ENCODE measurements at places on chromosomes 11 and 22.

GRCh38 chr11:114847306-114847975, 169.1 kb downstream of the NXPE2 start:
- DNase-seq = no peak

DNA sequence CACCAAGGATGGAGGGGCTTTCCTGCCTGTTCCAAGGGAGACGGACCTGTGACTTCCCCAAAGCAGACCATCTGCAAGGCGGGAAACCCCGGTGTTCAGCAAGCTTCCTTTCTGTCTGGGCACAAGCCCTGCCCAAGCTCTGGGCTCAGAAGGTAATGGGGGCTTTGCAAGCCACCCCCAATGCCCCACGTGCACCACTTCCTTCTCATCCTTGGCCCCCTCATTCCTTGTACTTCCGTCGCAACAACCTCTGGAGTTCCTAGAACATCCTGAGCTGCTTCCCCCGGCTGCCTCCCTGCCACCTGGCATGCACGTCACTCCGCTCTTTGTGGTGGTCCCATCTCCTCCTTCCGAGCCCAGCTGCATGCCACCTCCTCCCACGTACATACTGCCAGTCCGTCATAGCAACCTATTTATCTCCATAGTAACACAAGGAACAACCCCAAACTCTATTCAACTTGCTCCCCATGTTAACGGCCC, 3.9 kb downstream of the MYEOV start:
- peak; percentile 99 for DNase-seq

DNA sequence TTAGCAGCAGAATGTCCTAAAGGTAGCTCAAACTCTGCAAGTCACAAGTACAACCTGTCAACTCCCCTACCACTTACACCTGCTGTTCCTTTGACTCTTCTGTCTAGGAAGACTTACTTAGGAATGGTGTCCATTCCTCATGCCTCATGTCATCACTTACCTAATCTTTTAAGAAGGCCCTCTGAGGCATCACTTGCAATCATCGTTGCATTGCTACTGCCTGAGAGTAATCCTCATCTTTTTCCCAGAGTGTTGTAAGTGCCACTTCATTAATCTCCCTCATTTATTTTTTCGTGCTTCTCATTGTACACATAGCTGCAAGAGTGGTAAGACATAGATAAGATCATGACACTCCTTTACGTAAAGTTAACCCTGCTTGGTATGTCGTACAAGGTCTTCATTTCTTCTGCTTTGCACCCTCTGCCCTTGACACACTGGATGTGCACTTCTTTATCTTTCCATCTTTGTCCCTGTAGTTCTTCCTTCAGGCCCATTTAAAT, 54.6 kb downstream of the SFI1 start:
- DNase-seq = no peak

- DNase-seq = peak; percentile 43
These were observed 30.7 kb downstream of the PIWIL4 start for GRCh38 chr11:94597896-94598295.

GRCh38 chr11:93221539-93221938, 23.7 kb upstream of the SLC36A4 start:
- no peak for DNase-seq

DNA sequence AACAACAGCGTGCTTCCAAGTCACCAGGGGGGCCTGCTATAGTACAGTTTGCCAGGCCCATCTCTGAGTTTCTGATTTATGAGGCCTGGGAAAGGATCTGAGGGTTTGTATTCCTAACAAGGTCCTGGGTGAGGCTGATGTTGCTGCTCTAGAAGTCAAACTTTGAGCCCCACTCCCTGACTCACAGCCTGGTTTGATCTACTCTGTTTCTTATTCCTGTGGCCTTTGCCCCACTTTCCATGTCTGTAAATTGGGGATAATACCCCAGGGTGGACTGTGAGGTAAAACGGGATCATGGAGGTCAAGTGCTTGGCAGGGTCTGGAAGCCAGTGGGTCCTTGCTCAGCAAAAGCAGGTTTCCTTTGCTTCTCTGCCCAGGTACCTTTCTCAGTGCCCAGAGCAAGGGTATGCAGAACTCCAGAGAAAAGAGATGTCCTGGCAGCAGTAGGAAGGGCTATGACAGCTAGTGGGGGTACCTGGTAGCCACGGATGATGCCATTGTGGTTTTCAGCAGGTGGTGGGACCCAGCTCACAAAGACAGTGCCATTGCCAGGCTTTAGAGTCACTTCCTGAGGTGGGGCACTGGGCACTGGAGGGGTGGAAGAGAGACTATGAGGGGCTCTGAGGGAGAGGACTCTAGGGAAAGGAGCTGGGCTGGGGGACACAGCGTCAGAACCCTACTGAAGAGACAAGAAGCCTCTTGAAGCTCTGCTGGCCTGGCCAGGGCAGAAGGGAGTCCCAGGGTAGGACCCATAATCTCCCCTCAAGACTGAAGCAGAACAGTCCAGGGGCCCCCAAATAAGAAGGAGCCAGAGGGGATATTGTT, 2.8 kb downstream of the ROBO4 start:
- no peak for DNase-seq

DNA sequence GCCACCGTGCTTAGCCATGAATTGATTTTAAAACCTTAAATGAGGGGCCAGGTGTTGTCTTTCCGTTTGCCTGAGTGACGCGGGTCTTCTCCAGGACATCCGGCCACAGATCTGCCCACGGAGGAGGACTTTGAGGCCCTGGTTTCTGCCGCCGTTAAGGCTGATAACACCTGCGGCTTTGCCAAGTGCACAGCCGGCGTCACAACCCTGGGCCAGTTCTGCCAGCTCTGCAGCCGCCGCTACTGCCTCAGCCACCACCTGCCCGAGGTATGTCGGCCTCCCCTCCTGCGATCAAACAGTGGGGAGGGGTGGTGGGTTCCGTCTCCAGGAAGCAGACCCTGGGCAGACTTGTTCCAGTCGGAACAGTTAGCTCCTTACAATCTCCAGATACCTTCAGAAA, 34.4 kb downstream of the IGHMBP2 start:
- DNase-seq = no peak

GRCh38 chr11:128848815-128849455, 18.2 kb downstream of the KCNJ1 start:
- DNase-seq = peak; percentile 81

DNA sequence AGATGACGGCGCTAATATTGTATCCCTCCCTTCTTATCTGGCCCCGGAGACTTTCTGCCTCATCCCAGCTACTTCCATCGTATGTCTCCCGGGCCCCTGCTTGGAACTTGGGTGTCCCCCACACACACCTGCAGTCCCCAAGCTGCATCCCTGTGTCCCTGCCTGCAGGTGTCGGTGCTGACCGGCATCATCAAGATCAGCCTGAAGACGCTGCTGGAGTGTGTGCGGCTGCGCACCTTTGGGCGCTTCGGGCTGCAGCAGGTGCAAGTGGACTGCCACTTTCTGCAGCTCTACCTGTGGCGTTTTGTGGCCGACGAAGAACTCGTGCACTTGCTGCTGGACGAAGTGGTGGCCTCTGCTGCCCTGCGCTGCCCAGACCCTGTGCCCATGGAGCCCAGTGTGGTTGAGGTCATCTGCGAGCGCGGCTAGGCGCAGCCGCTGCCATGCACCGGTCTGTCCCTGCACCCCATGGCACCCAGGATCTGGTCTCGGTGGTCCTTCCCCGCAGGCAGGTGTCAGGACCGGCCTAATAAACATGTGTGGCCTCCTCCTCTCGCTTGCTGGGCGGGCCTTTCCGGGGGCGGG, 421 bp upstream of the TM7SF2 start:
- DNase-seq = no peak

GRCh38 chr22:37534445-37534844, 15.2 kb upstream of the CARD10 start:
- DNase-seq = no peak

DNA sequence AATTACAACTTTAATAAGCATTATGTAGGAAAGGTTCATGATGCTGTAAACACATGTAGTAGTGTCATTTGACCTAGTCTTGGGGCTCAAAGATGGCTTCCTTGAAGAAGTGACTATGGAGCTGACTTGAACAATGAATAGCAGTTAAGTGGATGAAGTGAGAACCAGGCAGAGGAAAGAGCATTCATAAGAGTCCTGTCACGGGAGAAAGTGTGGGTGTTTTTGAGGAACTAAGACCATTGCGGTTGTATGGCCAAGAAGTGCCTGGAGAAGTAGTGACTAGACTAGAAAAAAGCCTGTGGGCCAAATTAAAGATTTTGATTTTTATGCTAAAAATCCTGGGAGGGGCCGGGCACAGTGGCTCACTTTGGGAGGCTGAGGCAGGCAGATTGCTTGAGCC, 7.2 kb upstream of the IL18BP start:
- peak; percentile 90 for DNase-seq

DNA sequence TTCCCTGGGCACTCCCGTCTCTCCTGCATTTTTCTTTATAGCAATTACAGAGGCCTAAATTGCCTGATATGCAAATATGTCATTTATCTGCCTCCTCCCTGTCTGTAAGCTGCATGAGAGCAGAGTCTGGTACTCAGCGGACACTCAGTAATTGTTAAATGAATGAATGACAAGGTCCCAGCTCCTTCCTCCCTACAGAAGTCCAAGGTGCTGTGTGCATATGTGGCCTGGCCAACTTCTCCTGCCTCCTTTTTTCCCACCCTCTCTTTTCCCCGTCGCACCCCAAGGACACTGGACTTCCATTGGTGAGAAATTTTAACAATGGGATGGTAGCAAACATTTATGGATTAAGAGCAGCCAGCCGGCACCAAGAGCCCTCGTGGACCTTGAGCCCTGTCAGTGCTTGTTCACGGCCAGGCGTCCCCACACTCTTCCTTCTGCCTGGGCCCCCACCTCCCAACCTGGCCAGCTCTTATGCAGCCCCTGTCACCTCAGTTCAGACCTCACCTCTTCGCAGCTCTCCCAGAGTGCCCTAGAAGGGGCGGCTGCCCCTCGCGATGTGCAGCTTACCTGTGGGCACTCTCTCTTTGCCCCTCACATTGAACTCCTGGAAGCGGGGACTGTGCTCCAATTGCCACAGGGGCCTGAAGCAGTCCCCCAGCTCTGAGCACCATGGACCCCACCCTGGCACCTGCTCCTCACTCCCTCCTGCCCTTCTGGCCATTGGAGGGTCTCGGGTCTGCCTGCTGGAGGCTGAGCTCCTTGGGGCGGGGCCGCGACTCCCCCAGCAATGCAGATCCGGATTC, 1.5 kb downstream of the TMPRSS6 start:
- no peak for DNase-seq

- DNase-seq = no peak
These were observed 12.8 kb downstream of the SBF1 start for GRCh38 chr22:50461979-50462540.

DNA sequence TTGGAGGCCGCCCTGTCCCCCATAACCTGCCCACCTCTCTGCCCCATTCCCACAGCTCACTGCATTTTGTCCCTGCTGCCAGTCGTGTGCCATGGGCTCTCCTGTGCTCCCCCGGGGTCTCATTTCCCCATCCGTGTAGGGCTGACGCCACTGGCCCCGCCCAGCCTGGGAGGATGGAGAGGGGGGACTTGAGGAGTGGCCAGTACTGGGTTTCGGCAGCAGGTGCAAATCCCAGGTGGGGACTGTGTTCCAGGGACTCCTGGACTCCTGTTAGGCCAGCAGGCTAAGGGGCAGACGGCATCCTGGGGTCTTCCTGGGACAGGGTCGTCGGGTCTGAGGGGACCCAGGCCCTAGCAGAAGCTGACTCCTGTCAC, 1.2 kb upstream of the MYO7A start:
- DNase-seq = no peak

GRCh38 chr11:44611687-44612434, 46.4 kb downstream of the CD82 start:
- peak; percentile 67 for DNase-seq

DNA sequence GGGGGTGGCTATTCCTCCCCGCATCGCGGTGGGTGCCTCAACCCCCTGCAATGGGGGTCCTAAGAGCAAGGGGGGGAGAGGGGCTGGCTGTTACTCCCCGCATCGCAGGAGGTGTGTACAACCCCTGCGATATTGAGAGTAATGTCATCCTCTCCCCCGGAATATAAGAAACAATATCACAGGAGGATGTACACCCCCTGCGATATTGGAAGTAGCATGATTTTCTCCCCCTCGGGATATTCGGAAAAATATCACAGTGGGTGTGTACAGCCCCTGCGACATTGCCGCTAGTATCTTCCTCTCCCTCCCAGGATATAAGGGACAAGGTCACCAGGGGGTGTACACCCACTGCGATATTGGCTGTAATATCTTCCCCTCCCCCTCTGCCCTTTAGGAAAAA, 22.5 kb upstream of the APOL5 start:
- no peak for DNase-seq

GRCh38 chr11:126371595-126371994, 16.1 kb downstream of the ST3GAL4 start:
- DNase-seq = no peak

- no peak for DNase-seq
These were observed 203.1 kb downstream of the RAB38 start for GRCh38 chr11:87972133-87972532.

DNA sequence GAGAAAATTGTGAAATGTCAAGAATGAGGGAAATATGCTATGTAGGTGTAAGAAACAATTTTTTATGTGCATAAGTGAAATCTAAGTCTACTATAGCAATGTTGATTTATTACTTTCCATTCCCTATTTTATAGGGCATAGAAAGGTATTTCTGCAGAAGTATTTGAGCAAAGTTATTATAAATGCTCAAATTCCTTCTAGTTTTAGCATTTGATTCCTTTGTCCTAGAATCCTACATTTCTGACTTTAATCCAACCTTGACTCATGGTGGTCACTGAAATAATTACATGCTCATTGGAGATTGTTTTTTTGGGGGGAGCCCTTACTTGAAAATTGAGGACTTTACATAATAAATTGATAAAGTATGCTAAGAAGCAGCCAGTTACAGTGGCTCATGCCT, 716.6 kb upstream of the LUZP2 start:
- DNase-seq = no peak

DNA sequence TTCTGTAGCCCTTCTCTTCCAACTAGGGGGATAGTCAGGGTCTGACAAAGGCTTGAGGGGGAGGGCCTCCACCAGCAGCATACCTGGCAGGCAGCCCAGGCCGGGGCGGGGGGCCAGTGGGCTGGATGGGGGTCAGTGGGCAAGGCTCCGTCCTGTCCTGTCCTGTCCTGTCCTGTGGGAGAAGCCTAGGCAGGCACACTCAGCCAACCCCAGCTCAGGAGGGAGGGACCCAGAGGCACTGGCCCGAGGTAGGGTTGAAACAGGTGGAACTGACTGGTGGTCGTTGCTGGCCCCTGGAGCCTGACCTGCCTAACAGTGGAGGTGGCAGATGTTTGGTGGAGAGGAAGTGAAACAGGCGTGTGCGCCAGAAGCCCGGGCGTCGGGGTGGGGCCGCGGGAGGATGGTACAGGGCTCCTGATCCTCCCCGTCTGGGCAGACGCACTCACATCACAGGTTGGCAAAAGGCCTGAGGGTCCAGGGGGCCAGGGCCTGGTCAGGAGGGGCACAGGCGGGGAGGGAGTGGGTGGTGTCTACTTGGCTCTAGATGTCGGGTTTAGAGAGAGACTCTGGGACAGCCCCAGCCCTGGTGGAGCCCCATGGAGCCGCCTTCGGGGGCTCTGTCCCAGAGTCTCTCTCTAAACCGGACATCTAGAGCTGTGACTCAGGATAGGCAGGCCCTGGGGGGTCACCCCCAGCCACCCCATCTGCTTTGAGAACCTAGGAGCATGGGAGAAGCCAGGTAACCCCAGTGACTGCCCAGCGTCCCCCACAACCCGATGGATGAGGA, 32.5 kb upstream of the GRAMD4 start:
- no peak for DNase-seq

Measured in inflammatory macrophage treated with lipopolysaccharide for 1 hour (primary cell).